ENCODE measurements at places on chromosomes 11 and 22.

- no peak for DNase-seq
Observed at GRCh38 chr11:117733316-117733715, 63.7 kb downstream of the DSCAML1 start.

GRCh38 chr11:117944554-117944953, 15.4 kb upstream of the TMPRSS13 start:
- no peak for DNase-seq

DNA sequence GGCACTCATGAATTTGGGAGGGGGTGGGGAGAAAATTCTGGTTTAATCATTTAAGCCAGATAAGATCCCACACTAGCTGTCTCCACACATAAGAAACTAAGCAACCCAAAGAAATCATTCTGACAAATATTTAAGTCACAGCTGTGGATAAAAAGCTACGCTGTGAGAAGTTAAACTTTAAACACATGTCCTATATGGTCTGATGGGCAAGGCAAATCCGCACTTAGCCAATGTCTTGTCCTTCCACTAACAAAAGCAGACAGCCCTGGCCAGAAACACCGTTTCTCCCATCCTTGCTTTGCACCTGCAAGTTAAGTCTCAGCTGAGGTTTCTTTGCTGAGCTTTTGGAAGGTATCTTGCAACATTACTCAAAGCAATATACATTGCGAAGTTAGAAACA, 68.0 kb downstream of the ETS1 start:
- DNase-seq, result no peak

GRCh38 chr11:59754859-59755700, at the start of gene STX3:
Gene STX3, plus strand, starts transcription at chr11:59755376. Its CDS starts 230 bp downstream, at chr11:59755606.
- DNase-seq, result peak; percentile 40
